ENCODE measurements at places on chromosomes 2 and 18.

- H3K36me3 ChIP-seq: no peaks in the 10 kb centered on the region
- no peak overlapping the region for H3K4me3 ChIP-seq
- DNase-seq: no peak
- no peak overlapping the region for H3K27ac ChIP-seq
- H3K4me1 ChIP-seq: no peaks in the 10 kb centered on the region
Measured at GRCh38 chr18:75089748-75090327, 119.1 kb downstream of the PTGR3 start.

- no peaks in the 10 kb centered on the region for H3K36me3 ChIP-seq
- no peak overlapping the region for H3K4me3 ChIP-seq
Measured at GRCh38 chr2:145283131-145283530, 763.2 kb upstream of the ZEB2 start.

GRCh38 chr2:213726101-213726500, 441.8 kb downstream of the SPAG16 start:
- H3K27ac ChIP-seq: no peak overlapping the region
- H3K4me1 ChIP-seq: no peaks in the 10 kb centered on the region
- no peaks in the 10 kb centered on the region for H3K27me3 ChIP-seq
- no peak for DNase-seq

DNA sequence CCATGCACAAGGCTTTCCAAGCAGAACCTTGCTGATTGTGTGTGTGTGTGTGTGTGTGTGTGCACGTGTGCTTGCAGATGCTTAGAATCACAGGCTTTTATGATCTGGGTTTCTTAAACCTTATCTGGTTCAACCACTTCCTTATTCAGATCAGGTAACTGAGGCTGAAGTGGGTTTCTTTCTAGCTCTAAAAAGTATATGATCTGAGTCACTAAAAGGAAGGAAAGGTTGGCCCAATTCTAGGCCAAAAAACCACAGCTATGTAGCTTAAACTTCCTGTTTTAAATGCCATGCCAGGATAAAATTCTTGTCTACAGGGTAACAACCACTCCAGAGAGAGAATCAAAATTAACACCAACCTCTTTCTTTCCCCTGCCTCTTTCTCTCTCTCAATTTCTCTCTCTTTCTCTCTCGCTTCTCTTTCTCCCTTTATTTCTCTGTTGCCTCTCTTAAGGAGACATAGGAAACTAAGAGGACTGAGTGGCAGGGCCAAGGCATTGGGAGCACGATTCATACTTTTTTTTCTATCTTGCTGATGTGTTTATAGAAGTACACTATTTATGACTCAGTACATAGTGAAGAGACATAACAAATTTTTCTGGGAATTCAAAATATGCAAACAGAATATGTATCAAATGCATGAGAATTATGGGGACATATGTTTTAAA, 140.3 kb downstream of the TRIB2 start:
- peaks cover 52% of the 10 kb centered on the region for H3K4me1 ChIP-seq
- no peak overlapping the region for H3K4me3 ChIP-seq
- H3K27me3 ChIP-seq: no peaks in the 10 kb centered on the region
- H3K36me3 ChIP-seq: no peaks in the 10 kb centered on the region
- no peak overlapping the region for H3K27ac ChIP-seq
- DNase-seq: peak; percentile 16

DNA sequence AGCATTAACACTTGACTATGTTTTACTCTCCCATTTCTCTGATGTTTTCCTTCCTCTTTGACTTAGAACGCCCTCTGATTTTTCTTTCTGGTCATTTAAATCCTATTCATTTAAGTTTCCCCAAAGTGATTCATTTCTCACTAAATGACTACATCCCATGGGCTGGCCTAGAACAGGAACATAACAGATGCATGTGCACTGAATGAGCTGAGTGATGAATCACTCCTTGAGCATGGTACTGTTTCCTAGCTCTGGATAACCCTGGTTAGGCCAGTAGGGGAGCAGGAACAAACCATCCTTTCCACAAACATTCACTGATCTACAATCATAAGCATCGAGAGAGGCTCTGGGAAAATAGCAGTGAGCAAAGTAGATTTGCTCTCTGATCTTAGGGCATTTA, 221.9 kb upstream of the SETBP1 start:
- no peaks in the 10 kb centered on the region for H3K36me3 ChIP-seq
- H3K27me3 ChIP-seq: no peaks in the 10 kb centered on the region
- DNase-seq: no peak
- H3K4me3 ChIP-seq: no peak overlapping the region
- H3K4me1 ChIP-seq: no peaks in the 10 kb centered on the region

GRCh38 chr2:176555781-176556180, 286.5 kb downstream of the MTX2 start:
- DNase-seq: no peak
- H3K4me3 ChIP-seq: no peak overlapping the region
- H3K36me3 ChIP-seq: no peaks in the 10 kb centered on the region
- H3K27me3 ChIP-seq: peaks cover 20% of the 10 kb centered on the region
- peaks cover 9% of the 10 kb centered on the region for H3K4me1 ChIP-seq
